ENCODE measurements at places on chromosomes 3 and 15.

- DNase-seq = peak; percentile 2
Measured at GRCh38 chr15:76057332-76058000, 2.3 kb upstream of the TMEM266 start.

DNA sequence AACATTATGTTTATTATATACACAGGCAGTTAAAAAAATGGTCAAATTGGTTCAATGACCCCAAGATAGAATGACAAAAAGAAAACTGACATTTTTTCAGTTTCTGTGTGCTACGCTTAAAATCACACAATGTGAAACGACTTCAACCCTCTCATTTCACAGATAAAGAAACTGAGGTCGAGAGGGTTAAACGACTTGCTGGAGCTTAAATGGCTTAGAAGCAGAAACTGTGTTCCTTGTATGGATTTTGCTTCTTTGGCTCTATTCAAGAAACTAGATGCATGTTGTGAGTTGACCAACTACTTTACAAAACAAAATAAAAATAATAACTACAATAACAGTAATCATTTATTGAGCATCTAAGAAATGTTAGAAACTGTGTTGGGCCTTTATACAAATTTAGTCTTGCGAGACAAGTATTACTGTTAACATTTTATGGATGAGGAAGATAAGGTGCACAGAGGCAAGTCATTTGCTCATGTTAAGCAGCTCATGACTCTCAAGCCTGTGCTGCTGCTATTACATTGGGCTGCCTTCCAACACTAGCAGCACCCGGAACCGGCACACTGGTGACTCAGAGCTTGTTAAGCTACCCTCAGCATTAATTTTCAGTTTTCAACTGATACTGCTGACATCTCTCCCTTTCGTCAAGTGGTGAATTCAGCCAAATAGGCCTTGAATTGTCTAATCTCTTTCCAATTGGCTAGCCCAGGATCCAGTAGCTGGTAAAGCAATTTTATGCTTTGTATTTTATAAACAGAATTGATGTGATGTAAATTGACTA, 487.6 kb downstream of the NAALADL2 start:
- peak; percentile 90 for DNase-seq

DNA sequence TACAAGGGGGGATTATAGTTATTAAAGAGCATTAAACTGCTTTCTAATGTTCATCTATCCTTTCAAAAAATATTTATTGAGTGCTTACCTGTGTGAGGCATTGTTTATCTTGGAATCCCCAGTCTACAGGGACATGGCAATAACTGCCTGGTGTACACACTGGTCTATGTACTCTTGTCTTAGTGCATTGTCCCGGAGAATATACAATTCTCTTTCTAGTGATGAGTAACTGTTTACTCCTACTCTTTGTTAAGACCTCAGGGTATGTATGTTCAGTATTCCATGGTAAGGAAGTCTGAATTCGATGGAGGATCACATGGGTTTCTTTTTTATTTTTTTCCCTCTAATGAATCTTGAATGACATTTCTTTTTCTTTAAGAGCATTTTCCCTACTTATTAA, 772.4 kb upstream of the NR2F2 start:
- DNase-seq = peak; percentile 6

GRCh38 chr3:125611908-125612307, 16.6 kb upstream of the OSBPL11 start:
- DNase-seq = no peak

DNA sequence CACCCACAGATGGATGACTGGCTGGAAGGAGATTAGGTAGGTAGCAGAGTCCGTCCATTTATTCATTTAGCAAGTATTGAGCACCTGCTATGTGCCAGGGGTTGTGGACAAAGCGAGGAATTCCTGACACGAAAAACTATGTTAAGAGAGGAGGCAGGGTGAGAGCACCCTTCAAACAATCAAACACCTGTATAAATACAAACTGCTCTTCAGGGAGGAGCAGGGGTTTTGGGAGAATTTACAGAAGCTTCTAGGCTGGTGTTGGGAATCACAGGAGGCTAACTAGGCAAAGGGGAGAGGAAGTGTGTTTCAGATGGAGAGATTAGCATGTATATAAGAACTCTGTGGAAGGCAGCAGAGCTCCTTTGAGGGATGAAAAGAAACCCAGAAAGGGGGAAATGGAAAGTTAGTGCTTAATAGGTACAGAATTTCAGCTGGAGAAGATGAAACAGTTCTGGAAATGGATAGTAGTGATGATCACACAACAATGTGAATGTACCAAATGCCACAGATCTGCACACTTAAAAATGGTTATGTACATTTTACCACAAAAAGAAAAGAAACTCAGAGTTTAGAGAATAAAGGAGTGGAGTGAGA, 805 bp upstream of the SEC22C start:
- DNase-seq = no peak

- no peak for DNase-seq
Measured at GRCh38 chr3:10505050-10505790, at the start of gene ATP2B2. ATP2B2 (minus strand) TSS chr3:10505586; CDS start chr3:10449543, 56,043 bp downstream.

- DNase-seq = peak; percentile 38
Measured at GRCh38 chr3:158470944-158471638, 99.9 kb upstream of the MLF1 start.

GRCh38 chr15:45166834-45167630, 20.7 kb downstream of the SHF start:
- DNase-seq = peak; percentile 67

- DNase-seq = no peak
Measured at GRCh38 chr3:18420555-18420954, 4.6 kb downstream of the SATB1 start.

- DNase-seq = peak; percentile 70
Measured at GRCh38 chr3:100710261-100710968, 1.1 kb downstream of the TFG start.

DNA sequence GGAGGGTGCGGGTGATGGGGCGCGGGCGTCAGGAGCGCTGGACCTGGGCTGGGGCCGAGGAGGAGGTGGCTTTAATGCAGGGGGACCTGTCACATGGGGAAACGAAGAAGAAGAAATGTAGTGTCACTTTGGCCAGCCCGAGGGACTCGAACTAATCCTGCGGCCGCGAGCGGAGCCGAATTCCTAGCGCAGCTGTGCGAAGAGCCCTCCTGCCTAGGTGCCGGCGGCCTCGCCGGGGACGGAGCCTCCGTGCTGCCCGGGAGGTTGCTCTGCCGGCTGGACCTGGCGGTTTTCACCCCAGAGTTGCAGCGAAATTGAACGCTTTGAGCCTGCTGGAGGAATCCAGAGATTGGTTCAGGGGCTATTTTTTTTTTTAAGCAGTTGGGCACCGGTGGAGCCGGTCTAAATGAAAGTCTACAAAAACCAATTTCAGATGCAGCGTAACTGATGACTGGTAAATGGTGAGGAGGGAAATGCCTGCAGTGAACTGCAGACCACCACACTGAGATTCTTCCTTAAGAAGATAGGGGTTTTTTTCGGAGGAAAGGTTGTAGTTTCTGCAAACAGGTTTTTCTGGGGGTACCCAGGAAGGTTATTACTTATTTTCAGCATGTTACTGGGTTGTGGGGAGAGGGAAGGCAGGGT, 662 bp downstream of the TMEM108 start:
- DNase-seq = no peak
